ENCODE measurements at places on chromosomes 2 and 18.
A peak's percentile ranks its signal among the peaks of the same experiment; 100 is the strongest.

- no peak for DNase-seq
These were observed 54.4 kb upstream of the B3GNT7 start for GRCh38 chr2:231341100-231341499.

DNA sequence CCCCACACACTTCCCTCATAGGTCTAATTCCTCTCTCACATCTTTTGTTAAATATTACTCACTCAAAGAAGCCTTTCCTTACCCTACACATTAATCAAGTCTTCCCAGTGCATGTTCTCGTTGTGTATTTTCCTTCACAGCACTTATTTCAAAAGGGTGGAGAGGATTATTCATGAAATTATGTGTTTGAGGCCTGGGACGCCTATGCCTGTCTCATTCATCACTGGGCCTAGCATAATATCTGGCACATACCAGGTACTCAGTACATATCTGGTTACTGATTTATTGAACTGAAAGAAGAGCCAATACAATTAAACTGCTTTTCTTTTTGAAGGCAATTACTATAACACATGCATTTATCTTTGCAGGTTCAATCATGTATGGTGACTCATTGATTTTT, 15.1 kb upstream of the MALL start:
- no peak for DNase-seq

DNA sequence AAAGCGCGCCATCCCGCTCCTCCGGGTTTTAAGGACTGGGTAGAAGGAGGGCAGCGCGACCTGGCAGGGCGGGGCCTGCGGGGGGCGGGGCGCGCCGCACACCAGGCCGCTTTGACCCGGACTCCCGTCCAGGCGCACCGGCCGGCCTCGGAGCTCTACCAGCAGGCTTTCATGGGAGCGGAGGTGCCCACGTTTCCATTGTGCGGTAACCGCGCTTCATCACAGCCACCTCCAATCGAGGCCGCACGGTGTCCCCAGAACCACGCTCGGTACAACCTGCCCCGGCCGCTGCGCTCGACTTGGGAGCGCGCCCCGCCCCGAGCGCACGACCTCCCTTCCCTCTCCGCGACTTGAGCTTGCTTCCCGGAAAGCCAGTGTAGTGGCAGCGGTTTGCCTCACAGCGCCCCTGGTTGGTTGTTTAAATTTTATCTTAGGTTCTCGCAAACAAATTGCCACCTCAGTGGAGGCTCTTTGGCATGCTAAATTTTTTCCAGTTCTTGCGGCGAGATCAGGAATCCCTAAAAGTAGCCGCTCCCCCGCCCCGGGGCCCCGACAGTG, 280 bp upstream of the CYP1B1 start:
- DNase-seq = peak; percentile 85

DNA sequence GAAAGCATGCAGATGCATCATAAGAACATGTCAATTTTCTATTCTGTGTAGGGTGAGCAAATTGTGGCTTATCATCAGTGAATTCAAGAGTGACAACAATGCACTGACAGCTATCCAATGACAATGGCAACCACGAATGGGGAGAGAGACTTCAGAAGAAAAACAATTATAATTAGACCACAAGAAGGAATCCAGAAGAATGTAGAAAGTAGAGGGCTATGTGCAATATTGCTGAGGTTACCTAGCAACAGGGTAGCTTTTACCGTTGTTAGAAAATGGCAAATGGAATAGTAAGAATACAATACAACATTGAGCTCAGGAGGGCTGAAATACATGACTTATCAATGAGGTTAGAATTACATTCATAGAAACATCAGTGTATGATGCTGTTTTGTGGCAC, 71.1 kb upstream of the SESTD1 start:
- no peak for DNase-seq

DNA sequence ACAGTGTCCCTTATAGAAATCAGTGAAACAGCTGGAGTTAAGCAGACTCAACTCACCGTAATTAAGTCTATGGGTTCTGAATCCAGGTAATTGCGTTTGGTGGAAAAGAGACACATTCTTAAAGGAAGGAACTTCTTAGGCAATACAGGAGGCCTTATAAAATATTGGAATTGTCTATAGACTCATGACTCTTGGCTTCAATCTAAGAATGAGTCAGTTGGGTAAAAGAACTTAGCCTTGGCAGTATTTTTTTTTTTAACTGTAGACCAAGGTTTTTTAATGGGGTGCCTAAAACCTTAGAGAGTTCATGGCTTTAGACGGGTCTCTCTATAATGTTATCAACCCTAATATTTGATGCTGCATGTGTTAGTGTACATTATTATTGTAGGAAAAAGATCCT, 47.6 kb downstream of the CCDC85A start:
- no peak for DNase-seq

DNA sequence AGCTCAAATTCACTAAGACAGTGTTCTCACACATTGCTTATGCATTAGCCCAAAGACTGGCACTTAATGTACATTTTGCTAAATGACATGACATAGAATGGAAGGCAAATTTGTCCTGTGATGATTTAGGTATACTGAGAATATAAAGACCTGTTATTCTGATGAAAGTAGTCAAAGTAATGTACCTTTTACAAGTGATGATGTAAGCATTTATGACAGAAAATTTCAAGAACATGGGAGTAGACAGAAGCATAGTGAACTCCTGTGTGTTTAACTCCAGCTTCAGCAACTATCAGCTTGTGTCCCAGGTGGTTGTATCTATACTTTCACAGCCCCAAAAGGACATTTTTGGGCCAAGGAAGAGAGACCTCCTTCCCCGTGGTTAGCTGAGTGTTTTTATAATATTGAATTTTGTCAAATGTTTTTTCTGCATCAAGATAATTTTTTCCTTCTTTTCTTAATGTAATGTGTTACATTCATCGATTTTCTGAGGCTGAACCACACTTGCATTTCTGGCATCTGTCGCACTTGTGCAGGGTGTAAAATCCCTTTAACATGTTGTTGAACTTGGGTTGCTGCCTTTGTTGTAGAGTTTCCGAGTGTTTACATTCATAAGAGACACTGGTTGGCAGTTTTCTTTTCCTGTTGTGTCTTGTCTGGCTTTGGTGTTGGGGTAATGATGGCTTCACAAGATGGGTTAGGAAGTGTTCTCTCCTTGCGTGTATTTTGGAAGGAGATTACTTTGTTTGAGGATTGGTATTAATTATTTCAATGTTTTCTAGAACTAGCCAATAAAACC, 33.9 kb upstream of the TMEM18 start:
- DNase-seq = no peak

- DNase-seq = no peak
These were observed 61.1 kb upstream of the RND3 start for GRCh38 chr2:150548527-150548926.

GRCh38 chr2:222887124-222887523, 26.3 kb downstream of the ACSL3 start:
- no peak for DNase-seq

DNA sequence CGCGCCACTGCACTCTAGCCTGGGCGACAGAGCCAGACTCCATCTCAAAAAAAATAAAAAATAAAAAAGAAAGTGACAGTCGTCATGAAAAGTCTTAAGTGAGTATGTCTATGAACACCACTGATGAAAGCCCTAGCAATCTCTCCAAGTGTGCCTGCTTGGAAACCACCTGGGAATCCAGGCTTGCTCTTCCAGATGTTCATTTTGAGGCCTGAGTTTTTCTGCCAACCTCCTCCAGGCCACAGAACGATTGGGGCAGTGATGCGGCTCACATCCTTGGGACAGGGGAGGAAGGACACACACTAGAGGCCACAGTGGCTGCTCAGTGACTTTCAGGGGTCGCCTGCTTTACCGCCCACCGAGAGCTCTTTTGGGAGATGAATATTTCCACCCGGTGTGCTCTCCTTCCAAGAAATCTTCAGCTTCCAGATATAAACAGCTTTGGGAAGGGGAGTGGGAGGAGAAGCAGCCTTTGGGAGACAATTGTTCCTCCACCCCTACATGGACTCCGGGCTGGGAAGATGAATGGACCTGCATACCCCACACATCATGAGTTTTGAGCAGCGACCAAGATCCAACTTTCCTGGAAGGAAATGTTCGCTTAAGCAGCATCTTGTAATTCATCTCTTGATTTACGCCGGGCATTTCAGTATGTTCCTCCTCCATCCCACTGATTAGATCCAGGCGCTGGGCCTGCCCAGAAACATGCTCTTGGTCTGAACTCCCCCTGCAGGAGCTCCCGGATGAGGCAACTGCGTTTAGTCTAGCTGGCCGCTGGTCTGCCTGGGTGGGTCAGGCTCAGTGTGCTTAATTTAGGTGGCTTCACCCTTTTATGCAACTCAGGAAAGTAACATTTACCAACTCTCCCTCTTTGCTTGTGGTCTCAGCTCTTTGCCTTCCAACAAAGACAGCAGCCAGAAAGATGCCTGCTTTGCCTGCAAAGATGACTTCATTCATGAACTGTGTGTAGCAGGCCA, 6.2 kb upstream of the ARMC9 start:
- DNase-seq = peak; percentile 85

- no peak for DNase-seq
These were observed 118.9 kb downstream of the RDH14 start for GRCh38 chr2:18441583-18441982.

DNA sequence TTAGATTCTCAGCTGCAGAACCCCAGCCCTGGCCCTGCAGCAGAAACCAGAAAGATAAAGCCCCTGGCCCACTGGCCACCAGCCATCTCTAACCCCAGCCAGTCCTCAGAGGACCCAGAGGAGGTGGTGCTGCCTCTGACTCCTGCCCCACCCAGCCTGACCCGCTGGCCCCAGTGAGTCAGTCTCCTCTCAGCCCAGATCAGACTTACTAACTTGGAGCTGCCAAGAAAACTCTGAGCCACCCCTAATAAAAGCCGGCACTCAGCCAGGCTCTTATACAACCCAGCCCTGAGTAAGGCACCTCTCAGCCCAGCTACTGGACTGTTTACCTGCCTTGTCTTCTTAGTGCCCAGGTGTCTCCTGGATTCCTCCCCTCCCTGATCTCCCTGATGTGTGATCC, 2.0 kb downstream of the SLC14A2 start:
- peak; percentile 82 for DNase-seq

DNA sequence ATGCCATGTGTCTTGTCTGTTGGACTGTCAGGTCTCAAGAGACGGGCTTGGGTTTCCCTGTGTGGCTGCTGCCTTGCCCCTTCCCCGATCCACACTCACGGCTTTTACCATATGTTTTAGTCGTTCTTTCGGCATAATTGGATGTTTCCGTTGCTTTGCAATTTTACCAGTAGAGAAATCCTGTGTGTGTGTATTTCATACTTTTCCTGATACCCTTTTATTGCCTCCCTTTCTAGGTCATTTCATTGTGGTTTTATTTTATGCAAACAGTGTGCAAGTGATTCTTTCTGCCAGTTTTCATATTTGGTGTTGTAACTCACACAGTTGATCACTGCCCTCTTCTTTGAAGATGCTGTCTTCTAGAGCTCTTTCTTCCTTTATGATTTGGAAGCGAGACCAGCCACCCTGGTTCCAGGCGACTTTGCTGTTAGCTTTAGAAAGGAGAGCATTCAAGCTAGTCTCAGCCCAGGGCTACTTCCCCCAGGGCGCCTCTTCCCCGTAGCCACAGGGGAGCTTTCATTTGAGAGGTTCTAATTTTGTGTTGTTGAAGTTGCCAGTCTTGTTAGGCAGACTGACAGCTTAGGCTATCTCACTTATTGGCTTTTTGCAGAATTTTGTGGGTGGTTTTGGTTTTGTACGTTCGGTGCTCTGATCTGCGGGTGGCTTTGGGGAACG, 17.0 kb downstream of the SH3BP4 start:
- no peak for DNase-seq

- DNase-seq = no peak
These were observed 19.5 kb downstream of the RALBP1 start for GRCh38 chr18:9494778-9495331.

DNA sequence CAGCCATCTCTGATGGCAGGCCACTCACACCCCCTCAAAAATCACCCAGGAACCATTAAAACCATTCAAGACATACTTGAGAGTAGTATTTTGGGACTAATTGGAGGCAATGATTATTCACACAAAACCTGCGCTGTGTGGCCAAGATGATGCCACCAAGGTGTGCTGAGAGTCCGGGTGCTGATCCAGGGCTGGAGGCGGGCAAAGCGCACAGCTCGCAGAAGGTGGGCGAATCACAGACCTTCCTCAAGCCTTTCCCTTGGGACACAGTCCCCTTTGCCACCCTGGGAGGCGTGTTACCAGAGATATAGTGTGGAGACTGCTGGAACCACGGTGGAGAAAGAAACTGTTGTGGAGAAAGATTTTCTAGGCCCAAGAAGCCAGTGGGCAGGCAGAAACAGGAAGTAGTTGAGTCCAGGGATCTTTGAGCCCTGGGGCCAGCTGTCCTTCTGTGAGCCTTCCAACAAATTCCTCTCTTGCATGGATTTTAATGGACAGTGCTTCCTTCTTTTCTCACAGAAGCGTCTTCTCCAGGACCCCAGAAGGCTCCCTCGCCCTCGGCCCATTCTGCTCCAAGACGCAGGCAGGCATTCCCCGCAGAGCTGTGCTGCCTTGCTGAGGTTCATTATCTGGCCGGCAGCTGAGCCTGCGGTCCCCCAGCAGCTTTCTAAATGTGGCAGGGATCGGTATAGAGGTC, 8.0 kb downstream of the COPS9 start:
- DNase-seq = no peak

DNA sequence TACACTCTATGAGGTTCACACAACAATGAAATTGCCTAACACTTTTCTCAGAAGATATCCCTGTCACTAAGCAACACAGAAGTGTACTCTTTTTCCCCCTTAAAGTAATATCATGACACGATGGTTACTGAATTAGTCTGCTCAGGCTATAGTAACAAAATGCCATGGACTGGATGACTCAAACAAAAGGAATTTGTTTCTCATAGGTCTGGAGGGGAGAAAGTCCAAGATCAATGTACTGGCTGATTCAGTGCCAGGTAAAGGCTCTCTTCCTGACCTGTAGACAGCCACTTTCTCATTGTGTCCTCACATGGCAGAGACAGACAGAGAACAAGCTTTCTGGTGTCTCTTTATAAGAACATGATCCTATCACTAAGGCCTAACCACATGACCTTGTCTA, 211.9 kb downstream of the RBM43 start:
- no peak for DNase-seq

GRCh38 chr2:177673602-177674595, 281.3 kb downstream of the AGPS start:
- no peak for DNase-seq

- DNase-seq = no peak
These were observed 60.2 kb upstream of the GALNT13 start for GRCh38 chr2:153811516-153811915.

GRCh38 chr18:57748770-57749603, 54.1 kb downstream of the ATP8B1 start:
- DNase-seq = no peak

GRCh38 chr2:152284398-152284797, 50.6 kb upstream of the FMNL2 start:
- DNase-seq = no peak

DNA sequence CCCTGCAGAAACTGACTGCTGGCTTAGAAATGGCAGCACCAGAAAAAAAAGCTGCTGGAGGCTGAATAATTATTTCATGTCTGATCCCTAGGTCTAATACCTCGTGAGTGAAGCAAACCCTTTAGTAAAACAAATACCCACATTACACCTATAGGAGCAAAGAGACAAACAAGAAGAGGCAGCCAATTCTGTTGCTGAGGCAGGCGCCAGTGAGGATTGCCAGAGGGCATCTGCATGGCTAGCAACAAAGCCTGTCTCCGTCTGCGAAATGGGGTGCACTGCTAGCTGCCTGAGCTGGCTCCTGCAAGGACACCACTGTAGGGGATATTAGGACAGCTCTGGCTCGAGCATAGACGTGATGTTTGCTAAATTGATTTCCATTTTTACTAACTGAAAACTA, 509.7 kb downstream of the TDRD15 start:
- DNase-seq = no peak

All from psoas muscle (tissue), 8 donors.